ENCODE measurements at places on chromosomes 1 and 21.

DNA sequence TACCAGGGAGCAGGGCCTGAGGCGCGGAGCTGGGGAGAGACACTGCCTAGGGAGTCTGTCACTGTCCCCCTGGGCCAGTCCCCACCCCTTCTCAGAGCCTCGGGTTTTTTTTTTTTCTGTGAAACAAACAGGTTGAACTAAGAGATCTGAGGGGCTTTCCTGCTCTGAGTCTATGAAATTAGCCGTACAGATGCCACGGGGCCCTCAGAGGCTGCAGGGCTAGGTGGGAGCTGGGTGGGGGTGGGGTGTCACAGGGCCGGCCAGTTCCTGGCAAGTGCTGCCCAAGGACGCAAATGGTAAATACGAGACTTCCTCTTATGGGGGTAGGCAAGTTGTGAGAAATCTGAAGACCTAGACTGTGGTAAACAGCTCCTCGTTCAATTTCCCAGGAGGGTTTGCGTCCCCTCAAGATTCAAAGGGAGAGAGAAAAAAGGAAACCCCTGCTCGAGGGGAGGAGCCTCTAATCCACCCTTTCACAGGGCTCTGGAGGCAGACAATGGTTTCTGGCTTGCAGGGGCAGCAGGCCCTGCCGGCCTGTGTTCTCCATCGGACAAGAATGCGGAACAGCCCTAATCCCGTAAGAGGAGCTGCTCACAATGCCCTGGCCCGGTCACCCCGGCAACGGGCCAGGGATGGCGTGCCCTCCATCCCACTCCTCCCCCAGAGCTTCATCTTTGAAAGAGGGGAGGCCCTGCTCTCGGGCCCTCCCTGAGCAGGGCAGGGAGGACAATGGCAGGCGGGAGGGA is 7.8 kb downstream of the NUAK2 start:
- DNase-seq, result no peak

DNA sequence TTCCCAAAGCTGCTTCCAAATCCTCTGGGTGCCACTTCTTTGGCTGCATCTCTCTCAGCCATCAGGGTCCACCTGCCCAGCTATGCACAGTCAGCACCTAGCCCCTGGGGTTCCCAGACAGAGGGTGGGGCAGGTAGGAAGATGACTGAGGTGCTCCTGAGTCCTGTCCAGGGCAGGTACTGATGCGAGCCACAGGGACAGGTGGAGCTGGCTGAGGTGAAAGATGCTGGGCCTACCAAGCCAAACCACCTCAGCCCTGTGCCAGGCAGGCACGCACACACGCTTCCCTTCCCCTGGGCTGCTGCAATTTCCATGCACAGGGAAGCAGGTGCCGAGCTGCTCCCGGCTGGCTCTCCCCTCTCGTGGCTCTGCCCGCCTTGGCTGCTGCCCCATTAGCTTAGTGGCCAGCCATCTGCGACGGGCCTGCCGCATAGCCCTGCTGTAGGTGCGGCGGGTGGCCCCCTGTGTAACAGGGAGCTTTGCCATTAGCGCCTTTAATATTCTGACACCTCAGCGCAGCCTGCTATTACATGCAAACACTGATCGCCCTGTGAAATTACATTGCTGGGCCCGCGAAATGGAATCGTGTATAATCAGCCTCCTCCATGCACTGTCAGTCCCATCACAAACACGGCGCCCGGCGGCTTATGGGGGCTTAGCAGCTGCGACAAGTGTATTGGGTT is 38.9 kb downstream of the DMAP1 start:
- DNase-seq, result no peak

- no peak for DNase-seq
These were observed 41.8 kb upstream of the USP25 start for GRCh38 chr21:15688016-15688415.

- peak; percentile 53 for DNase-seq
These were observed 9.5 kb upstream of the TNFRSF14 start for GRCh38 chr1:2546515-2547209.

Data from activated CD8-positive, alpha-beta memory T cell treated with anti-CD3 and anti-CD28 coated beads for 4 hours (primary cell).